Posterior cingulate gyrus (tissue), 11 donors: ENCODE measurements at places on chromosomes 12 and 14.

DNA sequence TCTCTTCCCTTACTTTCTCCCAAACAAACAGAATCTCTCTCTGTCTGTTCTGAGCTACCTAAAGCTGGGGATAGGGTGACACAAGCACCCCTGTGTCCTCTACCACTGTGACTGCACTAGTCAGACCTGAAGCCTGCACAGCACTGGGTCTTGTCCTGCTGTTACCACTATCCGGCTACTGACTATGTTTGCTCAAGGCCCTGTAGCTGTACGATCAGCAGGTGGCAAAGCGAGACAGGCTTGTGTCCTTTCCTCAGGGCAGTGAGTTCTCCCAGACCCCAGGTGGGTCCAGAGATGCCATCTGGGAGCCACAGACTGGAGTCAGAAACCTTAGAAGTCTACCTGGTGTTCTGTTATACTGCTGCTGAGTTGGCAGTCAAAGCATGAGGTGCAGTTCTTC, 116.4 kb downstream of the NUBPL start:
- no peak for DNase-seq

DNA sequence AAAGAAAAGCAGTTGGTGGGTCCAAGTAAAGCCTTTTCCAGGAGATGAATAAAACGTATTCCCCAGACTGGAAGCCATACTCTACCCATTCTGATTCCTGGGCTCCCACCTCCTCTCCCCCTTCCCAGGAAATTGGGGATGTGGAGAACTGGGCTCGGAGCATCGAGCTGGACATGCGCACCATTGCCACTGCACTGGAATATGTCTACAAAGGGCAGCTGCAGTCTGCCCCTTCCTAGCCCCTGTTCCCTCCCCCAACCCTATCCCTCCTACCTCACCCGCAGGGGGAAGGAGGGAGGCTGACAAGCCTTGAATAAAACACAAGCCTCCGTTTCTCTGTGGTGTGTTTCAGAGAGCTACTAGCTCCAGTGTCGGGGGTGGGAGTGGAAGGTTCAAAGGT, 822 bp upstream of the RDH5 start:
- no peak for DNase-seq

DNA sequence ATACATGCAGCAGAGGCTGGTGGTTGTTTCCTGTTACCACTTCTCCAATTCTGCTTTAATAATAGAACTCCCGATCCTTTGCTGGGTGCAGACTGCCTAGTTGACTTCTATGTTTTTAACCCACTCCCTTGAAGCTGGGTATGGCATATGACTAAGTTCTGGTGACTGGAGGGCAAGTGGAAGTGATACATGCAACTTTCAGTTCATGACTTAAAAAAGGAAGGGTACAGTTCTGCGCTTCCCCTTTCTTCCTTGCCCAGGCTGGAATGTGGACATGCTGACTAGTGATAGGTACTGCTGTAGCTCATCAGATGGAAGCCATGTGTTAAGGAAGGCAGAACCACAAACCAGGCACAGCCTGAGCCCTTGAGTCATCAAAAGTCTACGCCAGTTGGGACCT, 2.4 kb upstream of the A2M start:
- peak; percentile 72 for DNase-seq

DNA sequence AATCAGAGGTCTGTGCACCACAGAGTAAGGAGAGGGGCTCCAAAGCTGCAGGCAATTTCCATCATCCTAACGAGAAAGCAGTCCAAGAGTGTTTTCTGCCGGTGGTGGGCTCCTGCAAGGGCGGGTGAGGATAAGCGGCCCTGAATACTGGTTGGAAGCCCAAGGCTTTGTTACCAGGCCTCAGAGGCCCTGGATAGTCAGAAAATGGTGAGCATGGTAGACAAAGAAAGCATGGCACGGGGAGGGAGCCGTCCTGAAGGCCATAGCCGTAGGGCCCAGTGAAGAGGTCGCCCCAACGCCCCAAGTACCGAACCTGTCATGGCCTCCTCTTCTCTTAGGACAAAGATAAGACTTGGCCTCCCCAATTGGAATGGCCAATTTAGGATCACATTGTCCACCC, 306.6 kb upstream of the FKBP4 start:
- no peak for DNase-seq

DNA sequence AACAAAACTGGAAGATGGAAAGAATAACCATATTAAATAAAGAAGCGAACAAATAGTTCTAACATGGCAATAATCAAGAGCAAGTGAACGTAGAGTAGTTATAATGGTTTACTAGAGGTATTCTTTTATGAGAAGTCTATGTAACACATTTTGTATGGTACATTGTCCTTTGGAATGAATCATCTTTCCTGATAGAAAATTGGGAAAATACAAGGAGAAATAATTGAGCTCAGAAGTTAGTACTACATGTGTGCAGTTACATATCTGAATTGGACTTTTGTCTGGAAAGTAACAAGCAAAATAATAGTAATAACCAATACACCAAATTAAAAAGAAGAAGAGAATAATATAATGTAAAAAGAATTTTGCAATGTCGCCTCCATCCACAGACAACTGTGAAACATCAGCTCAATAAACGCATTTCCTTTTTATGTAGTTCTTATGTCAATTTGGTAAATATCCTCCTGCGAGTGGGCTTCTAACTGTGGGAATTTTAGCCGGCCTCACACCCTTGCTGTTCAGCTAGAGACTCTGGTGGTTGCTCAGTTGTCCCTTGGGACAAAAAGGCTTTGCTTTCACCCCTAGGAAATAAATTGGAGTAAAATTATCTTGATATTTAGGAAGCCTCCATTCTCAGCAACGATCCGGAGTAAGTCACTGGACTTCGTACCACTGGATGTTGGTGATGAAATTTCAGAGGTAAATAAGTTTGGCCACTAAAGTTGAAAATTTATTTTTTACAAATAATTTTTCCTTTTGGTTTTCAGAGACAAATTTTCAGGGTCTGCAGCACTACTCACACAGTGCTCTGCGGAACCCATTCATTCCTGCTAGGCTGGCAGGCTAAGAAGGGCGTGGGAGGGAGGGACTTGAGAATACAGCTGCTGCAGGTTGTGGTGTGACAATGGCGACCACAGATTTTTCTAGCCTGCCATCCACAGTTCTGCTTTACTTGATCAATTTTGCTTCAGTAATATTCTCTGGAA, 1.1 kb upstream of the TUBA1A start:
- DNase-seq: no peak

DNA sequence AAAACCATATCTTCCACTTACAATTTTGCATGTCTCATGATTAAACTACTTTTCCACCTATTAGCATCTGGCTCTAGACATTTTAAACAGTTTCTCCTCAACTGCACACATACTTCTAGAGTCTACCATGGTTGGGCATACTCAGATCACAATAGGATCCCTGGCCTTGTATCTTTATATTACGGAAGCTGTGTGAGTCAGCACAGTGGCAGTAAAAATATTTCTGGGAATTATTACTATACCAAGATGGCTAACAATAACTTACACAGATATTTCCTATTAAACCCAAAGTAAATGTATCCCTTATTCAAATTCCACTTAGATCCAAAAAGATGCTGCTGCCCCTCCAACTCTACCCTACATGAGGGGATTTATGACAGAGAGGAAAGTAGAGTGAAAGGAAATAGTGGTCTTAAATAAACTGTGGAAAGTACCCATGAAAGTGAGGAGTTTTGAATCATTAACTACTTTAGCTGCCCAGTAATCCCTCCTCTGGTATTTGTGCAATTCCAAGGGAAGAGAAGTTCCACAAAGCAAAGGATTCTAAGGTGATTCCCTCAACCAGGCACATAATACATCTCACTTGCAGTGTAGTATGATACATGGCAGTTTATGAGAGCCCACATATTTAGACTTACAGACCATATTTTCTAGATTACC, 14.0 kb upstream of the CPSF6 start:
- DNase-seq: no peak

GRCh38 chr12:56591961-56592360, 38.2 kb downstream of the BAZ2A start:
- no peak for DNase-seq

DNA sequence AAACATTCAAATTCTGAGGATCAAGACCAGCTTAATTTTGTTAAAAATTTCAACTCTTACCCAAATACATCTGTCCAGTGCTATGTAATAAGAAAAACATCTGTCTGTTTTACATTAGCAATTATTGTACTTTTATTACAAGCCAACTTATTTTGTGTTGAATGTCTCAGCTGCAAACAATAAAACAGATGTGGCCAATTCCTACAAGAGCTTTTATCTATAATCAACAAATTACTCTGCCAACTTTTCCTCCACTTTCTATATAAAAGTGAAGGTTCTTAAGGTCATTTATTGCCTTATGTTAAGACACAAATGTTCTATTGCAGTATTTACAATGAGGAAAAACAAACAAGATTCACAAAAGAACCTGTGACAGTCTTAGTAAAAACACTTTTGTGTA, 72.7 kb downstream of the NOVA1 start:
- no peak for DNase-seq

DNA sequence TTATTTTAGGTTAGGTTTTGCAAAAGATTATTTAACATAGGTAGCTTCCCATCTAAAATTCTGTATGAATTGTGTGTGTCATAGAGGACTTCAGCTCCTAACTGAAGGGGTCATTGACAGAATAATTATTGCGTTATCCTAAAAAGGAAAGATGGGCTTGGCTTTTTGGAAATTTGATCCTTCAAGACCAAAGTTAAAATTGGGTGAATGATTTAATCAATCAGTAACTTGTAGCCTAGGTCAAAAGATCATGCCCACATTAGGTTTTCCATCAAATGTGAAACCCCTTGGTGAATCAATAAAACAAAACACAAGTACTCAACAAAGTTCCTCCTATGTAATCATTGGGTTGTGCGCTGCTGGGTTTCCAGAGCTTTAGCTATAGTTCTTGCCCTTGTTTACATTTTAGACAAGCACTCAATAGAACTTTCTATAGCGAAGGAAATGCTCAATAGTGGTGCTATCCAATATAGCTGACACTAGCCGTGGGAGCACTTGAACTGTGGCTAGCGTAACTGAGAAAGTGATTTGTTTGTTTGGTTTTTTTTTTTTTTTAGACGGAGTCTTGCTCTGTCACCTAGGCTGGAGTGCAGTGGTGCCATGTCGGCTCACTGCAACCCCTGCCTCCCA, 37.6 kb upstream of the ARHGAP5 start:
- no peak for DNase-seq

- no peak for DNase-seq
These were observed 51.7 kb upstream of the RASSF8 start for GRCh38 chr12:25906651-25907340.

- DNase-seq: no peak
These were observed 920.1 kb downstream of the FLRT2 start for GRCh38 chr14:86450085-86450484.

DNA sequence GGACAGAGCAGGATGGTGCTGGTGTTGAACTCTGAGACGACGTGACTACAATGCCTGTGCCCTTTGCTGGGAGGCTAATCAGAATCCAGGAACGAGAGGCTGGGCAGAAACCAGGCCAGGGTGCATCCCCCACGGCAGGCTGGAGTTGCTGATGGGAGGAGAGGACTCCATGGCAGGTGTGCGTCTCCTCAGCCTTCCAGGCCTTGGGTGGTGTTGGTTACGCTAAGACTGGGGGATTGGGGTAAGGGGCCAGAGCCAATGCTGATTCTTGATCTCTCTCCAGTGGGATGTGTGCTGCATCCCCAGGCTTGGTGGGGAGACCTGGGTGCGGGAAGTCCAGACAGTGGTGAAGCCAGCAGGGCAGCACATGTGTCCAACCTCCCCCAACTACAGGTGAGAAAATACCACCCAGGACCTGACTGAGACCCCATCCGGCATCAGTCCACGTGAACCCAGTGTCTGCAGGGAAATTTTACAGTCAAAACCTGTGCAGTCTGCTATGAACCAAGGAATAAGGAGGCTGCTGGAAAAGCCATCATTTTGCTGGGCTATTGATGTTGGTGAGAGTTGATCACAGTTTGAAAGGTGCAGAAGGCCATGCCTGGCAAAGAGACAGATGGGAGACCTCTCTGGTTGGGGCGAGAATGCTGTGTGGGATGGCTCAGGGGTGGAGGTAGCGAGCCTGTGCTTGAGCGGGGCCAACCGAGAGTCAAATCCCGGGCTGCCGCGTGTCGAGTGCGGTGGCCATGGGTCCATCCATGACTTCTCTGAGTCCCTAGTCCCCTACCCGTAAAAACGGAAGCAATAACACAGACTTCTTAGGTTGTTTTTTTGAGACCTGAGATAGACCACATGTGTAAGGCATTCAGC, 89.8 kb downstream of the NTF3 start:
- no peak for DNase-seq
